ENCODE measurements at places on chromosomes 4 and X.
A peak's percentile ranks its signal among the peaks of the same experiment; 100 is the strongest.

DNA sequence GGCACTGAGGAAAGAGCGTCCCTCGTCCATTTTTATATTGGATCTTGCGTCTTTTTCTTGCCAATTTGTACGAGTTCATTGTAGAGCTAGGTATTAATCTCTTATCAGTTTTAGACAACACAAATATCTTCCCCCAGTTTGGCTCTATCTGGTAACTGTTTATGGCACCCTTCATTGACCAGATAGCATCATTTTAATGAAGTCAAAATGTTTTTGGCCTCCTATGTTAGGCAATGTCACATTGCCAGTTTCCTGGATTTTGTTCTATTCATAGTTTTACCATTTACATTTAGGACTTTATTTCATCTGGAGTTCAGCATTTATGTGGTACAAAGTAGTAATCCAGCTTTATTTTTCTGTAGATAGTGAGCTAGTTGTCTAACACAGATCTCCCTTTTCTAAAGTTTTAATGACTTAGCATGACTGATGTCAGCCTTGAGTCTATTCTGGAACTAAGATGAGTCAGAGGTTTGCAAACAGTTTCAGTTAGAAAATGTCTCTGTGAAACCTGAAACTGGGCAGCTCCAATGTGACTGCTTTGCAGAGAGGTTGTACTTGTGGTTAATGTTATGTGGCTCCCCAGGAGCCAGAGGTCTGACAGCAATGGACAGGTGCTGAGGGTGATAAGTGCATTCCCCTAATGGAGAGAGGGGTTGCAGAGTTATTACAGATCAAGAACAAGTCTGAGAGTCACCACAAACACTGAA, 5.3 kb upstream of the STBD1 start:
- DNase-seq = no peak

DNA sequence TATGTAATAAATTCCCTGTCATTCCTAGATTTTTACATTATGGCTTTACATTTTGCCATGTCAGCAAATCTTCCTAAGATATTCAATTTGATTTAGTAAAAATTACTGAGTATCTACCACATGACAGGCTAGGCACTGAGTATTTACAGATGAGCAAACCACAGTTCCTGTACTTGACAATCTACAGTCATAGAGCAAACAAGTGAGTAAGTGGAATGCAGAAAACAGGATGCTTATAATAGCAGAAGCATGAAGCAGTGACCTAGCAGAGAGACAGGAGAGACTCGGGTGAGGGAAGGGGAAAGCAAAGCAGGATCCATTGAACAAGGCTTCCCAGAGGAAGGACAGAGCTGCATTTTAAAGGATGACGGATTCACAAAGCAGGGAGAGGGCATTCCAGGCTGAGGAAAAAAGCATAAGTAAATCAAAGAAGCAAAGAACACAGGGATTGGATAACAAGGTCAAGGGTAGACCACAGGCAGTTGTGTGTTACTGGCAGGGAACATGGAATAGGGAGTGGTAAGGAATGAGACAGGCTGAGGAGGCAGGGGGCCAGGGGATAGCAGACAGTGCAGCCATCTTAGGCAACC, 124.7 kb upstream of the C1QTNF7 start:
- DNase-seq = no peak

GRCh38 chr4:168019921-168020320, 72.4 kb upstream of the ANXA10 start:
- no peak for DNase-seq

DNA sequence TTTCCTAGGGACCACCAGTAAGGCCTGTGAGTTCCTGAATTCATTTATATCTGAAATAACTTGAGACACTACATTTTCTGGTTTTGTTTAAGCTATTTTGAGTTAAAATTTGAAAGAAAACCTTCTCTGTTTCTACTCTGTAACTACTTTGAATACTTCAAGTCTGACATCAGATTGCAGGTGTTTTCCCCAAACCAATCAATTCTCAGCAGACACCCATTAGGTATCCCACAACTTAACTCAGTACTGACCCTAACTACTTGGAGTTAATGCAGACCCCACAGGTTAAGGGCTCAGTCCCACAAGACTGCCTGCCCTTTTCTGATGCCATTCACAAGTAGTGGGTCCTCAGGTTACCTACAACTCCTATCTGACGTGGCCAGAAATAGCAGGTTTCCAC, 1100.0 kb upstream of the SLIT2 start:
- no peak for DNase-seq

- DNase-seq = no peak
Observed at GRCh38 chr4:6607368-6608055, 32.5 kb downstream of the MAN2B2 start.

GRCh38 chr4:71449040-71449439, 110.2 kb downstream of the SLC4A4 start:
- DNase-seq = no peak

DNA sequence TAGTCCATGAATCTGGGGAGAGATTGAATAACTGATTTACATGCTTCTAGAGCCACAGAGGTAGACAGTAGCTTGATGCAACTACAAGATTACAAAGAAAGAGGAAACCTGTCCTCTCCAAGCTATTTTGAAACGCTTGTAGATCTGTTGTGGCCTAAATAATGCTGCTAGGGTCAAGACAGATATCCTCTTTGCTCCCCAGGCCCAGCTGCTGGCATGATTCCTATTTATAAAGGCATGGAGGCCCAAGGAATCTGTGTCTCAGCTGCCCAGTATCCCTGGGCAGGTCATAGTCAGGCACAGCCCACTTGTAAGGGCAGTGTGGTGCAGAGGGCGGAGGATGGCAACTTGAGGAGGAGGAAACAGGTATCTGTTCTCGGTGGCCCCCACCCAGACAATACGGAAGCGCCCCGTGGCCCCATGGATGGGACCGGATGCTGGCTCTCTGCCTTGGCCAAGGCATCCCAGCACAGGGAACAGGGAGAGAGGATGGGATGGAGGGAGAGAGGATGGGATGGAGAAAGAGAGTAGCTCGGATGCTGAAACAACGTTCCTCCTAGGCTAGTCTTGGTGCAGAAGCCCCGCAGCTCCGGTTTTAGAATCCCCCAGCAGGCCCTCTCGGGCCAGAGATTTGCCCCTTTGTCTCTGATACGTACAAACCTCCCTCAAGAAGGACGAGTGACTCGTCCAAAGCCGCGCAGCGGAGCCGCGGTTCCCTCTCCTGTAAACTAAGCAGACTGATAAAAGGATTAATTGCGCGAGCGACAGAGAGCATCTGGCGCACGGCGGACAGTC, 767 bp upstream of the SMIM20 start:
- peak; percentile 2 for DNase-seq

GRCh38 chr4:89539374-89539773, 231.8 kb upstream of the GPRIN3 start:
- DNase-seq = no peak

- no peak for DNase-seq
Observed at GRCh38 chr4:107913283-107913899, 18.0 kb upstream of the CYP2U1 start.

DNA sequence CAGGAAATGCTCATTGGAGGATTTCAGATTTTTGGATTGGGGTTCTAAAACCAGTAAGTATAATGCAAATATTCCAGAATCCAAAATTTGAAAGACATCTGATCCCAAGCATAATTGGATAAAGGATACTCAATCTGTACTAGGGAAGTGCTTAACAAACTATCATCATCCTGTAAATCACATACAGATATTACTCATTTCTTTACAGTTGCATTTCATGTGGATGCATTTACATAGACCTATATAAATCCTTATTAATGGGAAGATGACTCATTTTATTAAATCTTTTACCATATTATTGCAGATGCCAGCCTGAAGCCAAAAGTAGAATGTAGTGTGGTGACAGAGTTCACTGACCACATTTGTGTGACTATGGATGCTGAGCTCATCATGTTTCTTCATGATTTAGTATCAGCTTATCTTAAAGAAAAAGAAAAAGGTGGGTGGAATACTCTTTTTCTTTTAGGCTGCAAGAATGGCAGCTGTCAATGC, 22.4 kb upstream of the ADAD1 start:
- DNase-seq = no peak

DNA sequence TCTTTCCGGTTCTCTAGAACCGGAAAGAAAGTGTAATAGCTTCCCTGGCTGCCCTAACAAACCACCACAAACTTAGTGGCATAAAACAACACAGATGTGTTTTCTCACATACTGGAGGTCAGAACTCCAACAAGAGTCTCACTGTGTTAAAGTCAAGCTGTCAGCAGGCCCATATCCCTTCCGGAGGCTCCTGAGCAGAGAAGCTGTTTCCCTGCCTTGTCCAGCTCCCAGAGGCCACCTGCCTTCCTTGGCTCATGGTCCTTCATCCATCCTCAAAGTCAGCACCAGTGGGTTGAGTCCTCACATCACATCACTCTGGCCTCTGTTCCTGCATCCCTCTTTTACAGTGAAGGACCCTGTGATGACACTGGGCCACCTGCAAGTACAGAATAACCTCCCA, 49.8 kb upstream of the HMX1 start:
- no peak for DNase-seq

DNA sequence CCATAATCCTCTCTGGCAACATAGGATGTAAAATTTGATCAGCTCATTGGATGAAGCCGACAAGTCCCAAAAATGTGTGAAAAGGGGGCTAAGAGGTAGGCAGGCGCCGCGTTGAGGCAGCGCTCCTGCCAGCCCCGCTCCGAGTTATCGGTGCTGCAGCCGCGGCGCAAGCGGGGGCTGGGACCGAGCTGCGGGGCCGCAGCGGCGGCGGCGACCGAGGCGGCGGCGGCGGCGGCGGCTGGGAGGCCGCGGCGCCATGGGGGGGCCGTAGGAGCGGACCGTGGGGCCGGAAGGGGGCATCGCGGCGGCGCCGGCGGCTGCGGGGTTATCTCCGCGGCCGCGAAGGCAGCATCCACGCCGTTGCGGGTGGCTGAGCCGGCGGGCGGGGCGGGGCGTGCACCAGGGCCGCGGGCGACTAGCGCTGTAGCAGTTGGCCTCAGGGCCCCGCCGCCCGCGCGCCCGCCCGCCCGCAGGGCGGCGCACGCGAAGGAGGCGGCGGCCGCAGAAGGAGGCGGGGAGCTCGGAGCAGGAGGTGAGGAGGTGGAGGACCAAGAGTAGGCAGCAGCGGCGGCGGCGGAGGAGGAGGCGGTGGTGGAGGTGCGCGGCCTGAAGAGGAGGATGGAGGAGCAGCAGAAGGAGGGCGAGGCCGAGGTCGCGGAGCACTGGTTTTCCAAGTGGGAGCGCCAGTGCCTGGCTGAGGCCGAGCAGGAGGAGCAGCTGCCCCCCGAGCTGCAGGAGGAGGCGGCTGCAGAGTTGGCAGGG, 126.0 kb upstream of the CXorf66 start:
- DNase-seq = peak; percentile 24

GRCh38 chr4:73538162-73538561, 56.6 kb downstream of the AFM start:
- DNase-seq = no peak

DNA sequence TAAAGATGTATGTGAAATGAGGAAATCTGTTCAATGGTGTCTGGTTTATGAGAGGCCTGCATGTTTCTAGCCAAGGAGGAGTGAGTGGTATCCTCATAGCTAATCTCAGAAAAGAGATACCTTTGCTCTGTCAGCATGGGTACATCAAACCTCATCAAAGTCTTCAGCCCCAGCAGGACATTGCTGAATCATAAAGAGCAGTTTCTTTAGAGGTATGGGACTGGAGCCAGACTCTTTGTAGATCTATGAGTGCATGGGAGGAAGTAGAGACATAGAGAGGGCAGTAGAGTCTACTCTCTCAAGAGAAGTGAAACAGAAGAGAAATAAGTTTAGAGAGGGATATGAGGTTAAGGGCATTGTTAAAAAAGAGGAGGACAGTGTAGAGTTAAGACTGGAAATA, 1950.9 kb downstream of the ARAP2 start:
- no peak for DNase-seq

DNA sequence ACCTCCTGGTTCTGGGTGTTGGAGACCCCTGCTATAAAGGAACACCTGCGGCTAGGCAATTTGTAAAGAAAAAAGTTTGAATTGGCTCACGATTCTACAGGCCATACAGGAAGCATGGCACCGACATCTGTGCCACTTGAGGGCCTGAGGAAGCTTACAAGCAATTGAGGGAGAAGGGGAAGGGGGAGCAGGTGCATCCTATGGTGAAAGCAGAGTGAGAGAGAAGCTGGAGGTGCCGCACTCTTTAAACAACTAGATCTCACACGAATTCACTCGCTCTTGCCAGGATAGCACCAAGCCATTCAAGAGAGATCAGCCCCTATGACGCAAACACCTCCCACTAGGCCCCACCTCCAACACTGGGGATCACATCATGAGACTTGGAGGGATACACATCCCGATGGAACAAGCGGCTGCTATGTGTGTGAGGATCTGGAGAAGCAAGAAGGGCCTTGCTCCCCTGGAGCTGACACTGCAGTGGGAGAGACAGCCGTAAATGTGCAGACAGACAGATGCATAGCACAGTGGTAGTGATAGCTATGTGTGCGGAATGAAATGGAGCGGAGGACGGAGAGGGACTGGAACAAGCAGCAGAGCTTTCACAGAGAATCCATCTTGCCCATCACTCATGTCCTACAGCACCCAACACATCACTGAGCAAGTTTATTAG, 60.7 kb upstream of the HELT start:
- DNase-seq = no peak

DNA sequence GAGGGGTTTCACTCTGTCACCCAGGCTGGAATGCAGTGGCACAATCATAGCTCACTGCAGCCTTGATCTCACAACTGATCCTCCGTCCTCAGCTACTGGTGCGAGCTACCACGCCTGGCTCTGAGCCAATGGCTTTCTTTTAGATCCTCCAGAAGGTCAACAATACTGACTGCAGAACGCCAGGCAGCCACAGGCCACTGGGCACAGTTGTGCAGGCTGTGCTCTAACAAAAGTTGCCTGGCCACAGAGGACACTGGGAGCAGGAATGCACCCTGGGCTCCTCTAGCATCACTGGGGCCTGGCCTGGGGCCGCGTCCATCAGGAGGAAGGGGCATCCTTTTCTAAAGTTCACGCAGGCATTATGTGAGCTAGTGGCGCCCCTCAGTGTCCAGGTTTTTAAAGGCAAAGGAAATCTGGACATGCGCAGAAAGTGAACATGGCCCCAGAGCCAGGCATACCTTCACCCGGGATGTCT, 14.9 kb upstream of the PORCN start:
- no peak for DNase-seq

- no peak for DNase-seq
Observed at GRCh38 chrX:111257733-111258132, 12.6 kb downstream of the CAPN6 start.

DNA sequence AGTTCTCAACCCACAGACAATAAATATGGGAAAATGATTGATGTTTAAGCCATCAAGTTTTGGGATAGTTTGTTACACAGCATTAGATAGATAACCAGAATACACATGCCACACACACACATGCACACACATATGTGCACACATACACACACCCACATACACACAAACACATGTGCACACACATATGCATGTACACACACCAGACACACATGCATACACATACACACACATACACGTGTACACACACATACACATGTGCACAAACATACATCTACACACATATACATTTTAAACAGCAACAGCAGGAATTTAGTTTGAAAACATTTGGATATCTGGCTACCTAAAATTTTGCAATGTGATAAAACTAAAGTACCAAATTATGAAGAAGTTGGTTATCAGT, 42.7 kb upstream of the TMEM150C start:
- DNase-seq = no peak

All from stimulated activated CD4-positive, alpha-beta T cell treated with anti-CD3 and anti-CD28 coated beads, TNF-alpha, amount 100 ng/mL, for 24 hours (primary cell).